ENCODE measurements at places on chromosomes 3 and 15.

- no peak for DNase-seq
Measured at GRCh38 chr3:48233542-48233941, 7.4 kb upstream of the ZNF589 start.

- peak; percentile 45 for DNase-seq
Measured at GRCh38 chr15:67783303-67783702, 42.0 kb upstream of the SKOR1 start.

- DNase-seq: no peak
Measured at GRCh38 chr3:183264268-183264667, 11.2 kb downstream of the B3GNT5 start.

- DNase-seq: no peak
Measured at GRCh38 chr3:117700573-117701360, 991.2 kb downstream of the TUSC7 start.

DNA sequence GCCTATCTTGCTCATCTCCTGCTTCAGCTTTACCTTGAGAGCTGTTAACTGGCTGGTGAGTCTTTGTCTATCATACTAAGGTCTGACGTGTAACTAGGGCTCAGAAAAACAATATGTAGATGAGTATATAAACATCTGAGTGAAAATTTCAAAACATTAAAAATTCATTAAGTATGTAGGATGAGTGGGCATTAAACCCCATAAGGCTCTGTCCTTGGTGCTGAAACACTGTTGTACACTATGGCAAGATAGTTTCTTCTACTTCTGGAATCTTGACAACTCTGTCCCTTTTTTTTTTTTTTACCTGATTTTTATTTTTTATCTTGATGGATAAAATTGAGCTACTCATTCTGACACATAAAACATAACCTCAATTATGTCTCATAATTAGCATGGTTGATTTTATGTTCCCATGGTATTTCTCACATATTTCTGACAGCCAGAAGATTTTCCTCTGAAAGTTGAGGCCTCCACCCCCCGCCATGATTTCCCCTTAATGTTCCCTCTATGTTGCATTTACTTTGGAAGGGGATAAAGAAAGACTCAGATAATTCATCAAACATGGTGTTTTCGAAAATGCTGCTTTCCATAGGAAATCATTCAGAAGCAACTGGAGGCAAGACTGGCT lies 54.3 kb downstream of the DGKG start:
- DNase-seq: no peak

DNA sequence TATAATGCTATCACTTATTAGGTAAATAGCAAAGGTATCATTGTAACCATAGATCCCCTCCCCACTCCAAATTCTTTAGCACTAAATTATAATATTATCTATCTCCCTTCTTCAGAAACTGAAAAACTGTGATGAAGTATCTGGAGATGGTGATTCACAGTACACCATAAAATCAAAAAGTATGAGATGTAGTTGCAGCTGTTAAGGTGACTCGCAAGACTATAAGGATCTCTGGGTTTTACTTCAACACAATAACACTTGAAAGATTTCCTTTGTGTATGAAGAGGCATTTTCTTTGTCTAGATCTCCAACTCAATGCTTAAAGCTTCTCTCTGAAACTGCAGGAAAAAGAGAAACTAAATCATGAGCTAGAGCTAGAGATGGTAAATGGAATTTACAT lies 46.9 kb downstream of the IFT57 start:
- no peak for DNase-seq

DNA sequence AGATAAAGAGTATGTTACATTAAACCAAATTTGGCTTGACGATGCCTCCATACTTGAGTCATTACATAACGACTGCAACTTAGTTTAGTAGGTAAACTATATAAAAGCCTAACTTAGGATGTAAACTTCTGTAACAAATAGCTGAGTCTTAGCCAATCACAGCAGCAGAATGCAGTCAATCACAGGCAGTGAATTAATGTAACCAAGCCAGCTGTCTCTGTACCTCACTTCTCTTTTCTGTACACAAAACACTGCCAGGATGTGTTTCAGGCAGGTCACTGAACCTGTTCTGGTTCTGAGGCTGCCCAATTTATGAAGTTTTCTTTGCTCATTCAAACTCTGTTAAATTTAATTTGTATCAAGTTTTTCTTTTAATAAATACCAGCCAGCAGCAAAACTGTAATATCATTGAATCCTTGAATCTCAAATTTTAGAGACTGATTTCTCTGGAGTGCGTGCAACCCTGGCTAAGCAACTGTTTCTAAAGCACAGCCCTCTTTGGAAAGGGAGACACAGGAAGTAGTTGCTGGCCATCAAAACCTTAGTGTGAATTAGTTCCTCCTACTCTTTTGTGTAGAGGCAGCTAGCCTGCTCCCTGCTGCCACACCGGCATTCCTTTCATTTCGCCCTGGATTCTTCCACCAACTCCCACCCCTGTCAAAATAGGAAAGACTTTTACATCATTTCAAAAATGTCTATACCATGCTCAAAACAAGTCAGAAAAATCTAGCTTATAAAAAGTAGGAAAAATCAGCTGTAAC lies 15.2 kb downstream of the RFTN1 start:
- no peak for DNase-seq

- DNase-seq: no peak
Measured at GRCh38 chr3:164467007-164467406, 611.3 kb downstream of the SI start.

DNA sequence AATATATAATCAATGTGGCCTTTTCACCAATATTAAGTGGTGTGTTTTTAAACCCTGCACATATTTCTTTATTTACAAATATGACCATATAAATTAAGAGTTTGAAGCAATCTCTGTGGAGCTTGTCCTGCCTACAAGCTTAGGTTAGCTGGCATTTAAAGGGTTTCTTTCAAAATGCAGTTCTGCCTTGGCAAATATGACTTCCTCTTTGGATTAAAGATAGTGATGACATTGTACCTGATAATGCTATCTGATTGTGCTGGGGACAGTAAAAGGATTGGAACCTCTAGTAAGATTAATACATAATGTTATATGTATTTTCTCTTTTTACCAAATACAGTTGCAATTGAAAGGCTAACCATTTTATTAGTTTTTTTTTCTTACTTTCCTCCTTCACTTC lies 249.1 kb downstream of the OTOL1 start:
- no peak for DNase-seq

DNA sequence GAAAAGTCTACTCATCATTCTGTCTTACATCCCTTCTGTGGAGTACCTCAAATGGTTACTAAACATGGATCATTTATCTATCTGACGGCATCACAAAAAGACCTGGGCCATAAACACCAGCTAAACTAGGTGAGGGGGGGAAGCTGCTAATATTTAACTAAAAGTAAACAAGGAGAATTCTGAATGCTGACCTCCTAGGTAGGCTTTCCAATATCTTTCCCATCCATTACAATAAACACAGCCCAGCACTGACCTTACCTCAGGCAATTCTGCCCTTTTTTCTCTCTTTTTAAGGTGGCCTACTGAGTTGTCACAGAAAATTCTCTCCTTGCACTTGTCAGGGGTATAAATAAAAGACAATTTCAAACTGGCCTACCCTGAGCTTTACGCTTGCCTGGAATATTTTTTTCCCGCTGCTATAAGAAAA lies 33.1 kb downstream of the USF3 start:
- no peak for DNase-seq

DNA sequence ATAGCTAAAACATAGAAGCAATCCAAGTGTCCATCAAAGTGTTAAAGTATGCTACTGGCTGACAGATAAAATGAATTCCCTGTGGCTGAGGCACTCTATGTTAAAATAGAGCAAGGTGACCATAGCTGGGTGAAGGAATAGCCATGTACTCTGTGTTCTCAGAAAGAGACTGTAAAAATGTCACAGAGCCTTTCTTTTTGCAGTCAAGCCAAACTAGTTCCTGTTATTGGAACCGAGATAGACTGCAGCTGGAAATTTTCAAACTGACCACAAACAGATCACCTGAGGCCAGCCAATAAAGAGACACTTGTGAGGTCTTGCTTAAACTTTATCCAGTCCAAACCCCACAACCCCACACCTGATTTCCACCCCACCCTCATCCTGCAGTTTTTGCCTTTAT lies 422.8 kb upstream of the NAALADL2 start:
- DNase-seq: no peak

DNA sequence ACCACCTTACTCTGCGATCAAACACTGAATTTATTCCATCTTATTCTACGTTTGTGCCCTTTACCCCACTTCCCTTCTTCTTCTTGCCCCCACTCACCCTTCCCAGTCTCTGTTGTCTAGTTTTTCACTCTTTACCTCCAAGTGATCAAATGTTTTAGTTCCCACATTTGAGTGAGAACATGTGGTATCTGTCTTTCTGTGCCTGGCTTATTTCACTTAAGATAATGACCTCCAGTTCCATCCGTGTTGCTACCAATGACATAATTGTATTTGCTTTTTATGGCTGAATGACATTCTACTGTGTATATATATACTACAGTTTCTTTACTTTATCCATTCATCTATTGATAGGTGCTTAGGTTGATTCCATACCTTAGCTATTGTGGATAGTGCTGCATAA lies 78.8 kb downstream of the PDCD6IP start:
- DNase-seq: no peak

GRCh38 chr3:127073941-127074820 lies 91.3 kb downstream of the PLXNA1 start:
- no peak for DNase-seq

DNA sequence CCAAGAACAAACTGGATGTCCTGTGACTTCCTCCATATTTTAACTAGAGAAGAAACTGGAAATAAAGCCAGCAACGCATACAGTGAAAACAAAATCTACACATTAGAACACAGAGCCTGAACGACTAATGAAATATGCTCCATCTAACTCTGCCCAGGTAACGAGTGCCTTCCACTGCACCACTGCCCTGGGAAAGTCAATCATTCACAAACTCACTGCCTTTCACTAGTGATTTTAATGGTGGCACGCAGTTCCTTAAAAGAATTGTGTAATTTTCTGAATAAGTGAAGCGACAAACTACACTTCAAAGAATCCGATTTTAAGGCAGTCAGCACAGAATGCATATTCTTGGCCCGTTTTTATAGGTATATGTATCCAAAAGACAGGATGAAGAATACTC lies 416.0 kb downstream of the SHQ1 start:
- DNase-seq: no peak

DNA sequence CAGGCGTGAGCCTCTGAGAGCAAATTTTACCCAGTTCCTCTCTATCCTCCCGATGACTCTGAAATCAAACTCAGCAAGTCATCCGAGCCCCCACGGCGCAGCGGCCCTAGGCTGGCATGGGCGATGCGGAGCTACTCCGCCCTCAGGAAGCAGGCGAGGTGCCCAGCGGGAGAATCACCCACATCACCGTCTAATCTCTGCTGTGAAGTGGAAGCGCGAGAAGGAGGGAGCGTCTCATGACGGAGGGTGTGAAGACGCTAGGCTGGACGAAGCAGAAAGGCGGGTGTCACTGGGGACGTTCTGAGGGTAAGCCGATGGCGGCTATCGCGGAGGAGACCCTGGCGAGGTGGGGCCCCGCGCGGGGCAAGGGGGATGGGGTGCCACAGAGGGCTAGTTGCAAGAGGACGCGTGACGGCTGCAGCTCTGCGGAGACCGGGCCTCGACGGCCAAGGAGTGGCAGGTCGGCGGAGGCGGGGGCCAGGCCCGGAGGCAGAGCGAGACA lies 9.1 kb upstream of the GNAI2 start:
- DNase-seq: no peak

Data from activated T-cell treated with anti-CD3 and anti-CD28 coated beads, Interleukin-2, amount 50 U/mL, for 1 hour (primary cell).